ENCODE measurements at places on chromosomes 11 and 22.

- DNase-seq, result no peak
Measured at GRCh38 chr11:125921042-125921441, 16.7 kb downstream of the DDX25 start.

DNA sequence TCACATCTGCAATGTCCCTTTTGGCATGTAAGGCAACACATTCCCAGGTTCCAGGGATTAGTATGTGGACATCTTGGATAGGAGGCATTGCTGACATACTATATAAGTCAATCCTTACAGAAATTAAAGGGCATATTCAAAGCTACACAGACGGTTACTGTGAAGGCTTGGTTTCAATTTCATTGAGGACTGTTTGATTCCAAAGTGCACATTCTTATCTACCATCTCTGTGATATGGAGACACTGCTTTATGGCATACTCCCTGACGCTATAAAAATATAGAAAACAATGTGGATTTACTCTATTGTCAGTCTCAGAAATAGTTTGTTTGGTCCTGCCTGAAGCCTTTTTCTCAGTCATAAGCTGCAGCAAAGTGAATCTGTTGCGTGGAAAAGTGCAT is 1486.7 kb downstream of the FAM181B start:
- no peak for DNase-seq

DNA sequence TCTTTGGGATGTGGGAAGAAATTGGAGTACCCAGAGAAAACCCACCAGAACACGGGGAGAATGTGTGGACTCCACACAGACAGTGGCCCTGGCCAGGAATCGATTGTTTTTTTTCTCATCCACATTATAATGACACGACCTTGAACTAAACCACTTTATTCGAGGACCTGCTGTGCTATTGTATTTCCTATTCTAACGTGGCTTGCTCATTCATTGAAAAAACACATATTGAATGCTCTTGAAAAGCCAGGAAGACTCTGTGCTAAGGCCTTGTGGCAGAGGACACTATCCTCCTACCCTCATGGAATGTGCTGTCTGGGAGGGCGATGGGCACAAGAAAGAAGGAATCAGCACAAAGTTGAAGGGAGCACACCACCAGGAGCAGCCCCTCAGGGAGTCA is 9.1 kb upstream of the SREBF2 start:
- no peak for DNase-seq

GRCh38 chr11:87739766-87740165 is 435.5 kb downstream of the RAB38 start:
- peak; percentile 22 for DNase-seq

DNA sequence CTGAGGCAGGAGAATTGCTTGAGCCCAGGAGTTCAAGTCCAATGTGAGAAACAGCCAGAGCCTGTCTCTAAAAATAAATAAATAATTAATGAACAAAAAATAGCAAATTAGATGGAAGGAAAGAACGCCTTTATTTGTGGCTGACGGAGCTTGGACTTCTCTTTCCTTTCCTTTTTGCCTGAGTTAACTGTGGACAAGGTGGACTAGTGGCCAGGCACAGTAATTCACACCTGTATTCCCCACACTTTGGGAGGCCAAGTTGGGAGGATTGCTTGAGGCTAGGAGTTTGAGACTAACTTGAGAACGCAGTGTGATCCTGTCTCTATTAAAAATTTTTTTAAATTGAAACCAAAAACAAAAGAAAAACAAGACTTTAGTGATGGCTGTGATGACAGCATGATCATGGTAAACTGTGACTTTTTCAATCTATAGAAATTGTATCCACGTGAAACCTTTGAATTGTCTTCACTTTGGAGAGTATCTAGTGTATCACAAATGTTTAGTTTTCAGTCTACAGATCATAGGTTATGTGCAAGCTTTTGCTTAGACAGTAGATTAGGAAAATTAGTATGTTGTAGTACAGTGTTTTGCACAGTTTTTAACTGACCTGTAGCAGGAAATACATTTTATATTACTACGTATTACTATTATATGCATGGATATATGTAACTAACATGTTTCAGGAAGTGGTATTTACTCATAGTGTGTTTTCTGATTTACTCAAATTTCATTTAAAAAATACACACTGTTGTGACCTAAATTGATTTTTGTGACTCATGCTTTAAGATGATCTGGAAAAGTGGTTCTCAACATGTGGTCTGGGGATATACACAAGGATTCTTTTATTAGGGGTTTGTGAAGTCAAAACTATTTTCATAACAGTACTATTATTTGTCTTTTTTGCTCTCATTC is 42.1 kb downstream of the KDM2A start:
- no peak for DNase-seq

DNA sequence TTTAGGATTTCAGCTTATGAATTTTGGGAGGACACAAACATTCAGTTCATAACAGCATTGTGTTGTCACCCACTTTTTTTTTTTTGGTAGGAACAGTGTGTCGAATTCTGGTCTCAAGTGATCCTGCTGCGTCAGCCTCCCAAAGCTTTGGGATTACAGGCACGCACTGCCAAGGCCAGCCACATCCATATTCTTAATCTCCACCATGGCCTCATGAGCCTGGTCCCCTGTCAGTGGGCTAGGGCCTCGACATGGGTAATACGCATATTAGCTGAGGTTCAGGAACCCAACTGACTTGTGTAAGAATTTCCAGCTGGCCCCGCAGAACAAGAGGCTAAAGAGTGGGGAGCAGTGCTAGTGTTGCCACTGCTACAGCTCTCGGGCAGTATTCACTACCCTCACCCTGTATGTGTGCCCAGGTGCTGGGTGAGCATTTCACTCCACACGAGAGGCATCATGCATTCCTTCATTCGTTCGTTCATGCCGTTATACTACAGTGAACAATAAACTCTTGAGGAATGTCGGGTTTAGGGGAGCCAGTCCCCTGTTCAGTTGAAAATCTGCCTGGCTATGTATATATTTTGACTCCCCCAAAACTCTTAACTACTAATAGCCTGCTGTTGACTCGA is 5.2 kb upstream of the VPREB1 start:
- DNase-seq, result no peak

GRCh38 chr11:8248786-8249185 is 14.9 kb downstream of the LMO1 start:
- DNase-seq, result no peak

DNA sequence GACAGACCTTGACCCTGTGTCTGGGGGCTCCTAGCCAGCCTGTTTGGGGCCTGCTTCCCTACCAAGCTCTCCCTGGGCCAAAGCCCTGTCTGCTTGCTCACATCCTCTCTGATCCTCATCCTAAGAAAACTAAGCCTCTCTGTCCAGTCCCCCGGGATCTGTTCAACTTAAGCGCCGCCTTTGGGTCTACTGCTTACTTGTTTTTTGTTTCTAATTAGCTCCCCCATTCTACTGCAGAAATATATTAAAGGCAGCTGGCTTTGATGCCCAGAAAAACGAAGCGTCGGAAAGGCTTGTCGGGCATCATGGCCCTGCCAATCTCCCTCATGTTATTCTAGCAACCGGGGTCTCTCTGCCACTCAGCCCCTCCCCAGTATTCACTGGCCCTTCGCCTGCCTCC is 3.4 kb downstream of the DSCAML1 start:
- DNase-seq, result no peak

- no peak for DNase-seq
Measured at GRCh38 chr22:21842946-21843345, 24.5 kb downstream of the MAPK1 start.

- no peak for DNase-seq
Measured at GRCh38 chr11:44708009-44708408, 18.8 kb upstream of the TSPAN18 start.

DNA sequence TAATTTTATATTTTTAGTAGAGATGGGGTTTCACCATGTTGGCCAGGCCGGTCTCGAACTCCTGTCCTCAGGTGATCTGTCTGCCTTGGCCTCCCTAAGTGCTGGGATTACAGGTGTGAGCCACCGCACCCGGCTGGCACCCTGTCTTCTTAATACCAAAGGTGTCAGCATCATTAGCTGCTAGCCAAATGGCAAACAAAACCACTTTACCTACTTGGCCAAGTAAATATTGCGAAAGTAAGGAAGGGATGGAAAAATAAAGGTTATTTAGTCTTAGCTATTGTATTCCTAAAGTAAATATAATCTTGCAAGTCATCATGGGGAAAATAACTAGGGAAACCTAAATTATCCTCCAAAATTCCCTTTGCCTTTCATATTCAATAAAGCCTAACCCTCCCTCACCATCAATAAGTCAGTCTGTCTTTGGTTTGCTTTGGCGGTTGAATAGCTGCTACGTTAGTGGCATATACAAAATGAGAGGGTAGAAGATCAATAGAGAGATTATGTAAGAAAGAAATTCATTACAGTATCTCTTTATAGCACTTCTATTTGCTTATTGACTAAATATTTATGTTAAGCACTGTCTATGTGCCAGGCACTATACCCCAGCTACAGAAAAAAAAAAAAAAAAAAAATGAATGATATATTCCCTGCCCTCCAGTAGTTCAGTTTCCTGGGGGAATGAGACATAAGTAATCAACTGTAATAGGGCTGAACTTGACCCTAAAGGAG is 40.2 kb upstream of the CFAP300 start:
- no peak for DNase-seq

DNA sequence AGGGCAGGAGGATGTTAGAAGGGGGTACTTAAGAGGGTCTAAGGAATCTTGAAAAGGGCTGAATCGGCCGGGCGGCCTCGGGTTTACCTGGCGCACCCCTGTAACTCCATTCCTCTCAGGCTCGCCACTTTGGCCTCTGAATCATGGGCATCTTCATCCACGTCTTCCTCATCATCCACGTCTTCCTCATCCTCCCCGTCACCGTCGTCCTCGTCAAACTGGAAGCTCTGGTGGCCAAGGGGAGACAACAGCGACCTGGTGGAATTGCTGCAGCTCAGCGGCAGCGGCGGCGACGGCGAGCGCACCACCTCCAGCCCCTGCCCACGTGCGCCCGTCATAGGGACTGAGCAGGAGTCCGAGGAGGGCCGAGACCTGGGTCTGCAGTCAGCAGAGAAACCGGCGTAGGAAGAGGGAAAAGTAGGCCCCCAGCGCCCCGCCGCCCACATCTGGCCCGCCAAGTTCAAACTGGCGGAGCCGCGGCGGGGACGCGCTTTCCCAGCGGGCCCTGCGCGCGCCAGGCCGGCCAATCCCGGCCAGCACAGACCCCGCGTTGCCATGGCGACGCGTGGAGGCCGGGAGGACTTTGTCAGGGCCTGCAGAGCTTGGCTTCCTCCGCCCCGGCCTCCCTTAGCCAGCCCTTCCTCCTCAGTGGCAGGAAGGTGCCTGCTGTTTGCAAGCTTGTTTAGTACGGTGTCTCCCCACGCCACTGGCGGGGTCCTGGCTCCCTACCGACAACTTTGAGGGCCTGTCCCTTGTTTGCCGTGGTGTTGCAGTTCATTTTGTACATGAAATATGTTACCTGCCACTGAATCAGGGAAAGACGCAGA is at the start of gene CCDC34:
CCDC34 (minus strand) TSS at position 467 of the 827 bp plus-strand sequence; CDS start at position 446, 21 bp downstream.
- peak; percentile 85 for DNase-seq

DNA sequence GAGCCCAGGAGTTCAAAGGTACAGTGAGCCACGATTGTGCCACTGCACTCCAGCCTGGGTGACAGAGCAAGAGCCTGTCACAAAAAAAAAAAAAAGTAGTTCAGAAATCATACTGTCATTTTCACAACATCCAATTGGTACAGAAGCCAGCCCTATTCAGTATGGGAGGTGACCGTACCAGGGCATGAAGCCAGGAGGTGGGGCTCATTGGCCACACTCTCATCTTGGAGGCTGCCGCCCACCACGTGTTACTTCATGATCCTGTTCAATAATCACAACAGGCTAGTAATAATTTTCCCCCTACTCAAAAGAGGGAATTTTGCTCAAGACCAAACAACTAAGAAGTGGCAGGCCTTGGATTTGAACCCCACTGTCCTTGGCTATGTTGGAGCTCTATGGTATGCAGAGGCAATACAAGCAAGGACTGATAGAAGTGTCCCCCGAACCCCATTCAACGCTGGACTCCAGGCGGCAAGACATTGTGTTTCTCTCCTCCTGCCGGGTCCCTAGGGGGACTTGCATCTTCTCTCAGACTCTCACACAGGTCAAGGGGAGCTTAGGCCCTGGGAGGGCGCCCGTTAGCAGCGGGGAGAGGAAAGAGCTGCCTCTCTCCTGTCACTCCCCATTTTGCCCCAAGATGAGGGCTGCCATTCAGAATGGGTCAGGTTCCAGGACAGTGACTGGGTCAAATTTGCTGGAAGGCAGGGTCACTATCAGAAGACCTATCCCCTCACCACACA is 40.2 kb upstream of the EMID1 start:
- DNase-seq, result no peak

DNA sequence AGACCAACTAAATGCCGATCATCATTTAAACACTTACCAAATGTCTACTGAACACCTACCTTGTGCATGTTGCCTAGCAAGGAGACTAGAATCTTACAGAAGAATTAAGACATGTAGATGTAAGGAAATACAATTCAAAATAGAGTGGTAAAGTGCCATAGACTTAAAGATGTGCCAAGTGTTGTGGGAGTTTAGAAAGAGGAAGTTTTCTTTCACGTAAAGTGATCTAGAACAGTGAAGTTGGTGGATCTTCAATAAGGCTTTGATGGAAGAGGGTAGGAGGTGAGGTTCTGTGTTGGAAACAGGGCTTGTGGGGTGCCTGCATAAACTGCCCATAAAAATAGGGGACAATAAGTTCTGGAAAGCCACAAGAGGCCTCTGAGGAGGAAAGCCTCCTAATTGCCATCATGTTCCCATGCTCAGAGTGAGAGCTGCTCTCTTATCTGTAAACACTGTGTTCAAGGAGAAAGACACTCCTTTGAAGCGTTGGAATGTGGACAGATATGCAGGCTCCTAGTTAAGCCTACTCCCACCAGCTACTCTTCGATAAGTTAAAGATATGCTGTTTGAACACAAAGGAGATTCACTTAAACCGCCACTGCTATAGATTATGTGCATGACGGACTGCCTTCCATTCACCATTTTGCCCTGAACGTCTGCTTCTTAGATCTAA is 66.7 kb downstream of the HSD17B12 start:
- no peak for DNase-seq

GRCh38 chr22:28911777-28912669 is 28.7 kb downstream of the ZNRF3 start:
- no peak for DNase-seq

GRCh38 chr22:20750461-20751184 is 23.3 kb upstream of the SERPIND1 start:
- DNase-seq, result peak; percentile 21

Measured in fibroblast of skin of left quadriceps (primary cell).